H7 (cell line): ENCODE measurements at places on chromosomes 5 and 9.

DNA sequence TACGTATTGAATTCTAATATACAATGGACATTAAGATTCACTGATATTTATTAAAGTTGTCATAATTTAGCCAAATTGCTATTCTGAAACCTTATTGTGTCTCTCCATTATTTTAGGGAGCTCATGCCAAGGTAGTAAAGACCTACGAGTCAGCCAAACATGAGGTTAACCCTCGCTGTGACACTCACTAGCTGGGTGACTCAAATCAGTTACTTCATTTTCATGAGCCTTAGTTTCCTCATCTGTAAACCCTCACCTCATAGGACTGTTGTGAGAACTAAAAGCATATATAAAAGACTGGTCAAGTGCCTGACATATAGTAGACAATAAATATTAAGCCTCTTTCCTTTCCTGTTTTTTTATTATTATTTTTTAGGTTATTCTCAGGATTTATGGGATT lies 44.0 kb upstream of the PCA3 start:
- no peak for DNase-seq

DNA sequence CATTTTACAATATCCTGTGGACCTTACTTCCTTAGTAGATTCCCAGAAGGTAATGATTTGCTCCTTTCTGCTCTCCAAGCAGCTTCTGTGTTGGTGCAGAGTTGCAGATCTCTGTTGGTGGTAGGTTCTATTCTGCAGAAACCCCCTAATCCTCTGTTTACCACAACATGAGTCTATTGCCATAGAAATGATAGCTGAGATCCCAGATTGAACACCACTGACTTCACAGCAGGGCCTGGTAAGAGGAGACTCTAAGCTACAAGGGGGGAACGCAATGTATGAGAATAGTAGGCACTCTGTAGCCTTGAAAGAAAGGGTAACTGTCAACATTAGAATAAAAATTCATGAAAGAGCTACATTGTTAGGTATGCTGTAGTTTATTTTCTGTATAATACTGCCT lies 59.5 kb downstream of the MUSK start:
- DNase-seq: peak; percentile 33

GRCh38 chr5:173789031-173789920 lies 98.9 kb upstream of the CPEB4 start:
- DNase-seq: no peak

GRCh38 chr5:75568202-75568601 lies 43.1 kb upstream of the ANKDD1B start:
- no peak for DNase-seq

- DNase-seq: no peak
These were observed 10.0 kb downstream of the SPINK4 start for GRCh38 chr9:33249983-33250382.

DNA sequence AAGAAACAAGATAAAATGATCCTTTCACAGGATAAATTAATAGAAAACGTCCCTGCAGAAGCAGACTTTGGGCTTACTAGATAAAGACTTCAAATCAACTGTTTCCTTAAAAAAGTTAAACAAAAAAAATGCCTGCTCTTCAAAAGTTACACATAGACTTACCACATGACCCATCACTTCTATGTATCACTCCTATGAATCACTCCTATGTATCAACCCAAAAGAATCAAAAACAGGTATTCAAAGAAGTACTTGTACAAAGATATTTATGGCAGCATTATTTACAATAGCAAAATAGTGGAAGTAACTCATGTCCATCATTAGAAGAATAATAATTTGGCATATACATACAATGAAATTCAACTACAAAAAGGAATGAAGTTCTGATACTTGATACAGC lies 56.3 kb upstream of the PRDM9 start:
- no peak for DNase-seq

- no peak for DNase-seq
These were observed 354.9 kb downstream of the DIRAS2 start for GRCh38 chr9:90287567-90288274.

DNA sequence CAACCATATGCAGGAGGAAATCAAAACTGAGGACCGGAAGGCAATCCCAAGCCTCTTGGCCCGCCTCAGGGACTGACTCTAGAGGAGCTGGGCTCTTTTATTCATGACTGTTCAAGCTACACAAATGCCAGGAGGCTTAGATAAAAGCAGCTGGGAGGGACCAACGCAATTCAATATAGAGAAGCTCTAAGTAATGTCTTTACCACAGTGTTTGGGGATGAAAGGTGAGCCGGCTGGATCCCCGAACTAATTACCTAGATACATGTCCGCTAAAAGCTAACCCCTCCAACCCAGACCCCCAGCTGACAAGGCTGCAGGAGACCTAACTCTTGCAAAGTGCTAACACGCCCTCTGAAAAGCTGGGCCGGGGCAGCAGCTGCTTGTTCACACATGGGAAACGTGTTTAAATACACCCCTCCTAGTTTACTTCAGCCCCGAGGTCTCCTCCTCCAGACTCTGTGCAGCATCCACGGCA lies 67.5 kb downstream of the TLE1 start:
- peak; percentile 67 for DNase-seq

DNA sequence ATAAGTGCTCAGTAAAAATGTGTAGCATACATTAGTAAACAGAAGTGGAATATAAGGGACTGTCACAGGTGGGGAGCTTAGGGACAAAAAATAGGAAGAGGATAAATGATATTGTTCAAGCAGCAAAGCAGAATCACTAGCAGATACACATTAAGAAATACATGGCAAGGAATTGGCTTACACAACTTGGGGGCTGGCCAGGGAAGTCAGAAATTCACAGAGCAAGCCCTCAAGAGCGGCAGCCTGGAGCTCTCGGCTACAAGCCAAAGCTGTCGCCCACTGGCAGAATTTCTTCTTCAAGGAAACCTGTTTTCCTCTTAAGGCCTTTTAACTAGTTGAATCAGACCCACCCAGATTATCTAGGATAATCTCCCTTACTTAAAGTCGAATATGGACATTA lies 73.0 kb upstream of the SMIM23 start:
- no peak for DNase-seq

DNA sequence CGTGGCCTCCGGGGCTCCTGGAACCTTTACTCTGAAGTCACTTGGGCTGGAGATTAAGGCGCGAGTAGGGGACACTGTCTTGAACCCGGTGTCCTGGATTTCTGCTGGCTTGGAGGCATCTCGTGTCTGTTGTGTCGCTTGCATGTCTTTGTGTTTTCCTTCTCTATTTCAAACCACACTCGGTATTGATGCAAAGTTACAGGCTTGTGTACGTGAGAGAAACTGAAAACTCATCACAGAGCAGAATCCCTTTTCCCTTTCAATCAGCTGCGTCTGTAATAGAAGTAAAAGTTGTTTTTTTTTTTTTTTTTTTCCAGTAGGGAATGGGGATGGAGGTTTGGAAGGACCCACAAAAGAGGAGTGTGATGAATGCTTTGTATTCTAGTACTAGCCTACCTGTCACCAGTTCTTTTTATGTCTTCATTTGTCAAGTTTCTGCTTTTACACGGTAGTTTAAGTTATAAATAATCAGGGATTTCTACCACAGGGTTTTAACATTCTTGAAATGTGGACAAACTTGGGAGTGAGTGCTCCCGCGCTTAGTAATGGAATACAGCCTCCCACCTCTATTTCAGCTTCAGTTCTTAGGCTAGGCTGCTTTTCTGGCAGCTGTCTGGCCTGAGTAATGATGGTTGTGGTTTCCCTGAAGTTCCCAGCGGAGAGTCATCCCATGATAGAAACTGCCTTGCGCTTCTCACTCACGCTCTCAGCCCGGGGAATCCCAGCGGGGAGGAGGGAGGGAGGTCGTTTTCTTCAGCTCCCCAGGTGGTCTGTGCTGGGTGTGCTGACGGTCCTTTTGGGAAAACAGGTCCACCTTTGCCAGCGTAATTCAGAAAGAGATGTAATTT lies 763 bp downstream of the TJP2 start:
- DNase-seq: peak; percentile 70

DNA sequence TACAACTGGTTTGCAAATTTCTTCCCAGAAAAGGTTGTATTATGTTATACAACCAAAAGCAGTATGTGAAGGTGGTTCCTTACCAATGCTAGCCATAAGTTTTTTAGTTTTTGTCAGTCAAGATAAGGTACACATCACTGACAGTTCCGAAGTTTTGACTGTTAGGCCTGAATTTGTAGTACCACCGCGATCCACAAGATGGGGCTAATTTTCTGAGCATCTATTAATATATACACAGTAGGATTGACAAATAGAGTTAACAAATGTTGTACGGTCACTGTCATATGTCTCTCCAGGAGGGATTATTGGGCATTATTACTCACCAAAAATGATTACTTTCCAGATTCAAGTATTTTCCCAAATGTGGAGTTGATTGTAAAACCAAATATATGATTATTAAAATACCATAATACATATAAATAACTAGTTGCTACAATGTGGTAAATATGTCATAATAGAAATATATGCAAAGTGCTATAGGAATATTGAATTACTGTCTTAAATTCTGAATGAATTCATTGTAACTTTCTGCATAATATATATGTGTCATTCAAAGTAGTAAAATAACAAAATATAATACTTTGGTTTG lies 28.4 kb upstream of the LRRC19 start:
- peak; percentile 33 for DNase-seq

DNA sequence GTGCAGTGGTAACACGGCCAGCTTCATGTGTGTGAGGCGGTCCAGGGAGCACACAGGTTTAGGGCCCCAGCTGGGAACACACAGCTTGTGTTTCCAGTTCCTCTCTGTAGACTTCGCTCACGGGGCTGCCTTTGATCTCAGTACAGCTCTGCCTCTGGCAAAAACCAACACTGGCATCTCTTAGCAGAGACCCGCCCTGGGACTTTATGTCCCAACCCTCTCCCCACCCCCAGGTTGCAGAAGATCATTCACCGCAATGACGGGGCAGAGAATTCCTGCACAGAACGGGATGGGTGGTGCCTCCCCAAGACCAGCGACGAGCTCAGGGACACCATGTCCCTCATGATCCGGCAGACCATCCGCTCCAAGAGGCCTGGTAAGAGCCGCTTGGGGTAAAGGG lies 5.2 kb upstream of the CEL start:
- no peak for DNase-seq
